ENCODE measurements at places on chromosomes 1 and 21. TPM values are rescaled to one million over a fixed set of nuclear protein-coding genes. Genes with fewer than 3 reads are reported as not detected.

DNA sequence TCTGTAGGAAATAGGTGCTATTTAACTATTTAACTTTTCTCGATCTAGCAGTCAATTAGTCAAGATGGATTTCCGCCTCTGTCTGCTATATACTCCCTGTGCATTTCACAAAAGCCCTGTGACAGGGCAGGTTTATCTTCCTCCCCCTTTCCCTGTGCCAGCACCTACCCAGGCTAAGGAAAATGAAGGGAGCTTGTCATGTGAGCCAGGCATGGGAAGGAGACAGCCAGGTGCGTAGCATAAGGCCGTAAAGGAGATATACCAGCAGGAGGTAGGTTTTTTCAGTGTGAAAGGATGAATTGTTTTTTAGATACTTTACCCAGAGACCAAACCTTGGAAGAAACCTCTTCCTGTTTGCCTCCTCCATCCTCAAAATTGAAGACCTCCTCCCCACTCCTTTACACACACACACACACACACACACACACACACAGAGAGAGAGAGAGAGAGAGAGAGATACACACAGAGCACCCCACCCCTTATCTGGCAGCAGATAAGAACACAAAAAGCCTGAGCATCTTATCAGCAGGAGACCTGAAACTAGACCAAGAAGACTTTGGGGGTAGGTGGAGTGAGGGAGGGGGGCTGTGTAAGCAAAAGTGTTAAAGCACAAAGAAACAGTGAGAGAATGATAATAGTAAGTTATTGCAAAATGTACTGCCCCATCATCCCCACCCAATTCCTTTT is 12.0 kb upstream of the TARBP1 start:
- H3K4me1 ChIP-seq = peaks cover 13% of the 10 kb centered on the region
- no peak overlapping the region for H3K4me3 ChIP-seq
- DNase-seq = no peak
- no peaks in the 10 kb centered on the region for H3K36me3 ChIP-seq
- H3K27me3 ChIP-seq = no peaks in the 10 kb centered on the region
- no peak overlapping the region for H3K27ac ChIP-seq

DNA sequence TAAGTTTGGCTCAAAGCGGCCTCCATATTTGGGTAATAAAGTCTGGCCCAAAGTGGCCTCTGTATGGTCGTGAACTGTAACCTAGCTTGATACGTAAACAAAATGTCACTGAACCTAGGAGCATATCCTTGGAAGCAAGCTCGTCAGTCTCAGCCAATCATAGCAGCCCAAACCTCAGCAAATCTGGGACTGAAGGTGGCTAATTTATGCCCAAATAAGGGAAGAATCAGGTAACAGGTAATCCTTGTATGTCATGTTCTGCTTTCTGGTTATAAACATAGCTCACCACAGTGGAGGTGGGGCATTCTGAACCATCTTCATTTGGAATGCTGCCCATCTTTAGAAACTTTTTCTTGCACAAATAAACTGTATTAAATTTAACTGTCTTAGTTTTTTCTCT is 281.1 kb downstream of the TTLL7 start:
- H3K27ac ChIP-seq = no peak overlapping the region
- no peaks in the 10 kb centered on the region for H3K4me1 ChIP-seq
- H3K4me3 ChIP-seq = no peak overlapping the region

- no peak overlapping the region for H3K27ac ChIP-seq
- no peaks in the 10 kb centered on the region for H3K27me3 ChIP-seq
Observed at GRCh38 chr1:160549665-160550006, 26.6 kb upstream of the SLAMF6 start.

The ILDR2 gene
- 0.60 TPM for total RNA-seq

The TMEM81 gene
- total RNA-seq = 3.6 TPM

DNA sequence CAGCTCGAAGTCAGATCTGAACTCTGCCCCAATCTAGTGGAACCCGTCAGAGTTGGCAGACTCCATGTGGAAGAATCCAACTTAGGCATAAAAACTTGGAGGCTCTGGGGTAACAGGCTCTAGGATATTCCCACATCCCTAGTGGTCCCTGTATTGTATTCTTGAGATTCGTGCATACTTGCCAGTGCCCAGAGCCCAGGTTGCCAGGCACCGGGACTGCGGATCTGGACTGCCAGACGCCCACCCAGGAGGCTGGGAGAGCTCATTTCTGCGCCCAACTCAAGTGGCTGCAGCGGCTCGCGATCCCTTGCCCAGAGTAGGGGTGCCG is 1.1 kb downstream of the GRIK1 start:
- H3K27ac ChIP-seq = no peak overlapping the region
- H3K4me1 ChIP-seq = no peaks in the 10 kb centered on the region
- H3K27me3 ChIP-seq = peaks cover 57% of the 10 kb centered on the region
- no peaks in the 10 kb centered on the region for H3K36me3 ChIP-seq

DNA sequence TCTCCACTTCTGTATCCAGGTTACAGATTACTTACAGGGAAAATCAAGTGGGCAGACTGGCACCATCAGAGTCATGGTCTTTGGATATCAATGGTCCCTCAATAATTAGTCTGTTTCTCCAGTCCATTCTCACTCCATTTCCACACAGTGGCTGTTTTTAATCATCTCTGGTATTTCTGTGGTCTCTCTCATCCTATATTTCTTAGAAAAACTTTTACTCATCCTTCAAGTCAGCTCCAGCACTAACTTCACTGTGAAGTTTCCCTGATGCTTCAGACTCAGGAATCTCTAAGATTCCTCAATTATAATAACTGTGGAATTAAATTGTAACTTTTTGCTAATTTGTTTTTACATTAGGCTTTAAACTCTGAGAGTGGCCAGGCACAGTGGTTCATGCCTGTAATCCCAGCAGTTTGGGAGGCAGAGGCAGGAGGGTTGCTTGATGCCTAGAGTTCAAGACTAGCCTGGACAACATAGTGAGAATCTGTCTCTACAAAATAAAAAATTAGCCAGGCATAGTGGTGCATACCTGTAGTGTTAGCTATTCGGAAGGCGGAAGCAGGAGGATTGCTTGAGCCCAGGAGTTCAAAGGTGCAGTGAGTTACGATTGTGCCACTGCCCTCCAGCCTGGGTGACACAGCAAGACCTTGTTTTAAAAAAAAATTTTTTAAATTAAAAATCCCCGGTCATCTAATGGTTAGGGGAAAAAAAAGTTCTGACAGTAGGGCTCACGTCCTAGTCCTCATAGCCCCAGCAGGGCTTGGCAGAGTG is 10.6 kb downstream of the CD160 start:
- H3K4me3 ChIP-seq = no peak overlapping the region
- H3K4me1 ChIP-seq = no peaks in the 10 kb centered on the region
- H3K27ac ChIP-seq = no peak overlapping the region
- H3K27me3 ChIP-seq = no peaks in the 10 kb centered on the region

- no peaks in the 10 kb centered on the region for H3K36me3 ChIP-seq
- no peaks in the 10 kb centered on the region for H3K27me3 ChIP-seq
- H3K4me3 ChIP-seq = no peak overlapping the region
- DNase-seq = no peak
Observed at GRCh38 chr1:84247425-84248220, 53.9 kb upstream of the SAMD13 start.

DNA sequence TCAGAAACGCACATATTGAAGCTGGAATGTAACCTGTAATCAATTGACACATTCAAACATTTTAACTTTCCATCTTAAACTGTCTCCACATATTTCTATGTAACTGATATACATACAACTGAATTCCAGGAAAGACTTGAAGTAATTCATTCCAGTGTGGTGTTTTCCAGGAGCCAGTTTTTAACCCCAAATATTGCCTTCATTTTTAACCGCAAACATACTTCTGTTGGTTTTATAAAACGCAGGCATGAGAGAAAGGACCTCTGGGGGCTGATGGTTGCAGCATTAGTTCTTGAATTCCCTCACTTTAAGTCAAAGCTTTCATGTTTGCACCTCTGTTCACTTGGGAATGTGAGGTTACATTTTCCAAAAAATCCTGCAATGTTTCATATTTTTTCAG is 204.1 kb downstream of the CRB1 start:
- no peaks in the 10 kb centered on the region for H3K27me3 ChIP-seq
- H3K4me1 ChIP-seq = no peaks in the 10 kb centered on the region
- H3K27ac ChIP-seq = no peak overlapping the region
- no peak overlapping the region for H3K4me3 ChIP-seq
- no peak for DNase-seq

DNA sequence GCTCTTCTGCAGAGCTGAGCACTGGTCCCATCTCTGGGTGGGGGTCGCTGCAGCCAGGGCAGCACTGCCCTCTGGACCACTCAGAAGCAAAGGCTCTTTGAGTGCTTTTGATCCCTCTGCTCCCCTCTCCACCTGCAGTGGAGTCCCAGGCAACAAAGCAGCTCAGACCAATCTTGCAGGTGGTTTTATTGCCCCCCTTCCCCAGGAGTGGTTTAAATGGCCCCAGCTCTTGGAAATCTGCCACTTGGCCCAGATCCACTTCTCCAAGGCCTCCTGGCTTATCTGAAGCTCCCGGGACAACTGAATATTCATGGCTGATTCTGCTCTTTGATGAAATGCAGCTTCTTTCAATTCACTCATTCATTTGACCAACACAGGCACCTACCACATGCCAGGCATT is 2.7 kb downstream of the STUM start:
- no peaks in the 10 kb centered on the region for H3K36me3 ChIP-seq
- peaks cover 28% of the 10 kb centered on the region for H3K4me1 ChIP-seq
- H3K27me3 ChIP-seq = peaks cover 16% of the 10 kb centered on the region
- no peak overlapping the region for H3K4me3 ChIP-seq
- H3K27ac ChIP-seq = no peak overlapping the region

DNA sequence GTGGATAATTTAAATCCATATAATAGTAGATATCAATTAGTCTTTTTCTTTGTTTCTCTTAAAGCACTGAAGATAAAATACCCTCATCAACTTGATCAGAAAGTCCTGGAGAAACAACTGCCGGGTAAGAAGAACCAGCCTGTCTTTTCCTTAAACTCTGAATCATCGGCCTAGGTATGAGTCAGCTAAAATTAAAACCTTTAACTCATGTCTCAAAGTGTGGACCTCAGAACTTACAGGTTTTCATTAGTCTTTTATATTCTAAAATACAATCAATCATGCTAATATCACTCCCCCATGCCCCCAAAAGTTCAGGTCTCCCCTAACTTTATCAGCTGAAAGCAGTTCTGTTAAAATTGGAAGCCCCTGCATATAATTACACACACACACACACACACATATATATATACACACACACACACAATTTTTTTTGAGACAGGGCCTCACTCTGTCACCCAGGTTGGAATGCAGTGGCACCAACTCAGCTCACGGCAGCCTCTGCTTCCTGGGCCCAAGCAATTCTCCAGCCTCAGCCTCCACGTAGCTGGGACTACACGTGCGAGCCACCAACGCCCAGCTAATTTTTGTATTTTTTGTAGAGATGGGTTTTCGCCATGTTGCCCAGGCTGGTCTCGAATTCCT is 61.3 kb downstream of the B3GALNT2 start:
- DNase-seq = no peak
- no peaks in the 10 kb centered on the region for H3K36me3 ChIP-seq
- no peak overlapping the region for H3K27ac ChIP-seq
- H3K4me3 ChIP-seq = no peak overlapping the region
- H3K27me3 ChIP-seq = no peaks in the 10 kb centered on the region

GRCh38 chr1:35264035-35264434 is 4.5 kb upstream of the ZMYM4 start:
- no peak for DNase-seq
- peaks cover 11% of the 10 kb centered on the region for H3K4me1 ChIP-seq
- no peak overlapping the region for H3K27ac ChIP-seq
- H3K36me3 ChIP-seq = no peaks in the 10 kb centered on the region

The PGLYRP4 gene
- total RNA-seq = not detected

DNA sequence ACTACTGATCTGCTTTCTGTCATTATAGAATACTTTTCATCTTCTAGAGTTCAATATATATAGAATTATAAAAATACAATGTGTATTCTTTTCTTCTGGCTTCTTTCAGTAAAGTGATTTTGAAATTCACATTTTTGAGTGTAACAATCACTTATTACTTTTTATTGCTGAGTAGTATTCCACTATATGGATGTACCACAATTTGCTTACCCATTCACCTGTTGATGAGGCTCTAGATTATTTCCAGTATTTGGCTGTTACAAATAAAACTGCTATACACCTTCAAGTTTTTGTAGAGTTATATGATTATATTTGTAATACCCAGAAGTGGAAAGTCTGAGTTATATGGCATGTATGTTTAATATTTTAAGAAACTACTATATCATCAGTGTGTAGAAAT is 159.4 kb downstream of the RWDD3 start:
- H3K4me3 ChIP-seq = no peak overlapping the region
- H3K27ac ChIP-seq = no peak overlapping the region
- no peaks in the 10 kb centered on the region for H3K27me3 ChIP-seq
- DNase-seq = no peak

The IL22RA1 gene
- 0.26 TPM for total RNA-seq

DNA sequence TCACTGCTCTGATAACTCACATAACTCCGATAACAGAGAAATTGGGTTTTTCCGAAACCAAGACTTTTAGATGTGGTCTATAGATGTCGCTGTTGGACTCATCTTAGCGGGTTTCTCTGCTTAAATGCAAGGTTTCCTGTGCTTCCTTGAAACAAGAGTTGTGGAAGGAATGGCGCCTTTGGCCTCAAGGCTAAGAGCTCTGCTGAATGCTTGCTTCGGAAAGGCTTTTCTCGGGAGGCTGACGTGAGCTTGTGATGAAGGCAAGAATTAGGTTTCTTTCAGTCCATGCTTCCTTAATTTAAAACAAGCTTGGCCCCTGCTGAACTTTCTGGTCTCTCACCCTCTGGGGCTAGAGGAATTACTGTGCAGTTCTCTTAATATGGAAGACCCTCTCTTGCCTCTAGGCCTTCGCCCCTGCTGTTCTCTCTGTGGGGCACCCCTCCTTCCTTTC is 113.5 kb downstream of the MAP3K21 start:
- peak; percentile 65 for DNase-seq
- H3K4me3 ChIP-seq = no peak overlapping the region
- H3K27ac ChIP-seq = no peak overlapping the region
- H3K4me1 ChIP-seq = no peaks in the 10 kb centered on the region

- H3K4me3 ChIP-seq = no peak overlapping the region
- H3K4me1 ChIP-seq = peaks cover 8% of the 10 kb centered on the region
- H3K36me3 ChIP-seq = no peaks in the 10 kb centered on the region
- peaks cover 22% of the 10 kb centered on the region for H3K27me3 ChIP-seq
- H3K27ac ChIP-seq = no peak overlapping the region
- DNase-seq = no peak
Observed at GRCh38 chr1:50109116-50109515, 396 bp downstream of the ELAVL4 start.

DNA sequence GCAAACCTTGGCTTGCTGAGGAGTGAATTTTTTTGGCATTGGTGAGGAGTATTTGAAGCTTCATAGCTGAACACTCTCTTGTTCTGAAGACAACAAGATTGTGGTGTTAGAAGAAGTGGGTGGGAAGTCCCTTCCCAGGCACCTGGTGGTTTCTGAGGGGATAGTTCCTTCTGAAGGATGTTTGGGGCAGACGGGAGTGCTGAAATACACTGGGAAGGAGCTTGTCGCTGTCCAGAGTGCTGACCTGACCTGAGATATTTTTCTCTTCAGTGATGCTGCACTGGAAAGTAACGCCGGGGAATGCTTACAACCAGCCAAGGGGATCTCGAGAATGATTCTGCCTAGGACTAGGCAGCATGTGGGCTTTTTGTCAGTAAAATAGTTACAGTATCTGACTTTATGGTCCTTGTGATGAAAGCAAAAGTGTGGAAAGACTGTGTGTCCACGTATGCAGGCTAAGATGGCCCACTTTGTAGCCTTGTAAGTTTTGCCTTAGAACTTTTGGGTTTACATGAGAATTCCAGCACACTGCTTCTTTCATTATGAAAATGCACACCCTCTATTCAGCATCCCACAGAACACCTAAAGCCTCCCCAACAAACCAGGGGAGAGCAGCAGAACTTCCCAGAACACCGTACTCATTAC is 33.1 kb upstream of the NFASC start:
- H3K36me3 ChIP-seq = no peaks in the 10 kb centered on the region
- H3K27me3 ChIP-seq = peaks cover 8% of the 10 kb centered on the region
- H3K4me3 ChIP-seq = no peak overlapping the region

- H3K27me3 ChIP-seq = no peaks in the 10 kb centered on the region
- no peak overlapping the region for H3K27ac ChIP-seq
- no peak for DNase-seq
- no peak overlapping the region for H3K4me3 ChIP-seq
Observed at GRCh38 chr21:43937051-43937832, 72.2 kb downstream of the AGPAT3 start.

All from left lung (tissue), 14 donors.